CD4-positive, CD25-positive, alpha-beta regulatory T cell (primary cell): ENCODE measurements at places on chromosomes 11 and 22. TPM values are rescaled to one million over a fixed set of nuclear protein-coding genes. Genes with fewer than 3 reads are reported as not detected.

TREH gene
- polyA plus RNA-seq: not detected

DNA sequence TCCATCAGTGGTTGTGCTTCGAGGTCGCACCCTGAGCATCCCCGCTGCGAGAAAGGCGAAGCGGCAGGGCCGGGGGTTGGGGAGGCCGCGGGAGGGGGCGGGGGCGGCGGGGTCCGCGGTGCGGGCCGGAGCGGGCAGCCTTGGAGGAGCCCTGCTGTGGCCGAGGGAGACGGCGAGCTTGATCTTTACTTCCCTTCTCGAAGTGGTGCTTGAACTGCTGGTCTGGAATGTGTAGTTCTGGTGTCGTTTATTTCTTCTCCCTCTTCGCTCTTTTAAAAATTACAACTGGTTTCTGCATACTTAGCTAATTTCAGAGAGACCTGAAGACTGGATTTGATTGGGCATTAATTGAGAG lies 1.1 kb downstream of the APLP2 start:
- DNase-seq: no peak

LARGE2 gene
- polyA plus RNA-seq: 3.4 TPM

OR4D5 gene
- not detected for polyA plus RNA-seq

DNA sequence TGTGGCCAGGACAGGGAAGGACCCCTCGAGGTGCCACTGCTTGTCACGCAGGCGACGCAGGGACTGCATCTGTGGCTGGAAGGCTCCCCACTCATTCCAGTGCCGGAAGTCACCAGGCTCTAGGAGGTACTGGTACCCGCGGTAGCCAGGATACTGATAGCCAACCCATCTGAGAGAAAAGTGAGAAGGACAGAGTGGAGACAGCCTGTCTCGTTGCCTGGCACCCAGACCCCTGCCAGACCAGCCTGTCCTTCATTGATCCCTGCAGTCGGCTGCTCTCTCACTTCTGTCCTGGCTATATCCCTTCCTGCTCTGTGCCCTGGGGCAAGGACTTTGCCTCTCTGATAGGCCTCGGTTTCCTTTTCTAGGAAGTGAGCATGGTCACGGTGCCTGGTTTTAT lies 9.6 kb upstream of the TPST2 start:
- DNase-seq: no peak
